ENCODE measurements at places on chromosomes 13 and 19. TPM values are rescaled to one million over a fixed set of nuclear protein-coding genes. Genes with fewer than 3 reads are reported as not detected.

The OR4F17 gene
- polyA plus RNA-seq: not detected

The SNRNP70 gene
- 883 TPM for polyA plus RNA-seq

The NANOS2 gene
- not detected for polyA plus RNA-seq

The CDX2 gene
- polyA plus RNA-seq: 3.5 TPM

The TPTE2 gene
- not detected for polyA plus RNA-seq

The NR2F6 gene
- polyA plus RNA-seq: 23.5 TPM

The DPF1 gene
- polyA plus RNA-seq: 0.26 TPM

The NFKBIB gene
- polyA plus RNA-seq: 26.8 TPM

The NOTCH3 gene
- 8.0 TPM for polyA plus RNA-seq

The CCDC159 gene
- polyA plus RNA-seq: 106 TPM

The TUBB4A gene
- polyA plus RNA-seq: 3.5 TPM

The CASP14 gene
- 0.73 TPM for polyA plus RNA-seq

The ZNF540 gene
- polyA plus RNA-seq: 5.5 TPM

The CD22 gene
- polyA plus RNA-seq: 0.49 TPM

The ZNF766 gene
- polyA plus RNA-seq: 4.0 TPM

The ACER1 gene
- polyA plus RNA-seq: not detected

The CEACAM4 gene
- polyA plus RNA-seq: 1.1 TPM

The RFXAP gene
- polyA plus RNA-seq: 1.8 TPM

The FXYD3 gene
- 59.1 TPM for polyA plus RNA-seq

The PDE4A gene
- 5.0 TPM for polyA plus RNA-seq

The OR10H1 gene
- not detected for polyA plus RNA-seq

The SCN1B gene
- 14.0 TPM for polyA plus RNA-seq

The ATXN8OS gene
- polyA plus RNA-seq: not detected

The PSG11 gene
- not detected for polyA plus RNA-seq

Data from pancreas (tissue), 10 donors.